ENCODE measurements at places on chromosomes 6 and 20.

DNA sequence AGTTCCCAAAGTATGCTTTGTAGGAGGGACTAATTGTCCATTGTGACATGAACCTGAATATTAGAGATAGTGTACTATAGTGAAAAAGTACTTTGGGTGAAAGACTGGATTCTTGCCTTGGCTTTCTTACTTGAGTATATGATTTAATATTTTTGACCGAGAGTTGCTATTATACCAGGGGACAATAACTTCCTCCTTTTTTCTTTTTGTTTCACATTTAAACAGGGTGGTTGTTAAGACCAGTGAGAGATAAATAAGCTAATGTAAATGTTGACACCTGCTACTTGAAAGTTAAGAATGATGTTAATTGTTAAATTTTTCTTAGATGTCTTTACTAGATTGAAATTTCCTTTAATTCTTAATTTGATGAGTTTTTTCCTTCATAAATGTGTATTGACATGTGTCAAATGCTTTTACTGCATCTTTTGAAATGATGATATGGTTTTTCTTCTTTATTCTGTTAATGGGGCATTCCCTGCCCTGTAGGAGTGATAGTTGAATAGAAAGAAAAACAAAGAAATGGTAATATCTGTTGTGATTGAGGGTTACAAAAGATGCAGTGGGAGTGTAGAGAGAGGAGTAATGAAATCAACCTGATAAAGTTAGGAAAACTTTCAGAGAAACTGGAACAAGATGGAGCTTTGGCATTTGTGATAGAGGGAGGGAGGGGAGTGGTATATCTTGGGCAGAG lies 48.4 kb downstream of the ZFAND3 start:
- no peak for DNase-seq

GRCh38 chr20:54665812-54666211 lies 190.4 kb downstream of the DOK5 start:
- no peak for DNase-seq

- DNase-seq = no peak
These were observed 241.8 kb upstream of the BMP2 start for GRCh38 chr20:6525447-6526303.

- DNase-seq = no peak
These were observed 129.1 kb downstream of the IMPG1 start for GRCh38 chr6:75943381-75943780.

GRCh38 chr6:45967363-45967762 lies 48.3 kb downstream of the CLIC5 start:
- DNase-seq = no peak

DNA sequence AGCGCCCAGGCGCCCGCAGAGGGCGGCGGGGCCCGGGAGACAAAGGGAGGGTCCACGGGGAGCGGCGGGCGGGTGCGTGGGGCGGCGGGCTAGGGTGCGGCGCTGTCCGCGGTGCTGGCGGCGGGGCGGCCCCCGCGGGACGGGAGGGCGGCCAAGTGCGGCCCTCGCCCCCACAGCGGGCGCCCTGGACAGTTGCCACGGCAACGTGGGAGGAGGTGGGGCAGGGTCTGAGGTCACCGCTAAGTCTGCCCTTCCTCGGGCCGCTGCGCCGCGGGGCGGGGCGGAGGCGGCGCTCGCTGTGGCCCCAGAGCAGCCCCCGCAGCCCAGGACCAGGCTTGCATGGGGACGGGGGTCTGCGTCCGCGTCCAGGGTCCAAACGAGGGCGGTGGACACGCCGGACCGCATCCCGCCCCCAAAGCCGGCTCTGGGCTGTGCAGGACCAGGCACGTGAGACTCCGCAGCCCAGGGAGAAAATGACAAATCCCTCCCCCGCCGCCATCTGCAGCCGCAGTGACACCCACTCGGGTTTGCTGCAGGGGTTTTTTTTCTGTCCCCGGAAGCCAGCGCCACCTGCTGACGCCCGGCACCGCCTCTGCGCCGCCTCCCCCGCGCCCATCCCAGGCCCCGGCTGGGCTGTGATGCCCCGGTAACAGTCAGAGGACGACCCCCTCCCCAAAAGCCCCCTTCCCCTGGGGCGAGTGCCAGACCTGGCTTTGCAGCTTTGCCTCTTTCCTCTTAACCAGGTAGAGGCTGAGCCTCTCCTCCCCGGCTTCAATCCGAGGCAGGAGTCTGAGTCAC lies 36.8 kb downstream of the YTHDF1 start:
- no peak for DNase-seq

- no peak for DNase-seq
These were observed 294.4 kb upstream of the PLN start for GRCh38 chr6:118253741-118254140.

- no peak for DNase-seq
These were observed 628.0 kb upstream of the NRSN1 start for GRCh38 chr6:23498013-23498412.

GRCh38 chr20:2032168-2032567 lies 38.3 kb upstream of the PDYN start:
- DNase-seq = no peak

DNA sequence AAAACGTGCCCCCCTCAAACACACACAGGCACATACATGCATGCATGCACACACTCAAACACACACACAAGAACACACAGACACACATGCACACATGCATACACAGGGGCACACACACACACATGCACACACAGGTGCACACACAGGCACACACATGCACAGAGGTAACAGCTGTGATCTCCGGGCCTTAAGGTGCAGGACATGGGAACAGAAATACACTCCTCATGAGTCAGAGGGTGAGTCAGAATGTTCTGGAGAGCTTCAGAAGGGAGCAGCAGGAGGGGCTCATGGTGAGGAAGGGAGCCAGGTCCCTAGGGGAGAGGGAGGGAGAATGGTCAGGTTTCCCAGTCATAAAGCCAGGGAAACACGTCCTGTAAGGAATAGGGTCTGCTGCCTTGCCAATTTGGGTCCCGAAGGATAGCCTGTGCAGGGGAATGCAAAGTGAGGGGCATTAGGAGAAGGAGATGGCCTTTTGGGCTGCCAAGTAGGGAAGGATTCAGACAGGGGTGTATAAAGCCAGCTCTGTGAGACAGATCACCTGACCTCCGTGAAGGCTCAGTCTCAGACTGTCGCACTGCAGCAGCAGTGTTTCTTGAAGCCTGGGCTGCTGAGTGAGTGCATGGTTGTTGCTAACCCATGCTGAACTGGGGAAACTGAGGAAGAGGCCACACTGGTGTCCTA lies 123.9 kb downstream of the MAFB start:
- no peak for DNase-seq

GRCh38 chr6:7006515-7007191 lies 101.1 kb upstream of the RREB1 start:
- no peak for DNase-seq

DNA sequence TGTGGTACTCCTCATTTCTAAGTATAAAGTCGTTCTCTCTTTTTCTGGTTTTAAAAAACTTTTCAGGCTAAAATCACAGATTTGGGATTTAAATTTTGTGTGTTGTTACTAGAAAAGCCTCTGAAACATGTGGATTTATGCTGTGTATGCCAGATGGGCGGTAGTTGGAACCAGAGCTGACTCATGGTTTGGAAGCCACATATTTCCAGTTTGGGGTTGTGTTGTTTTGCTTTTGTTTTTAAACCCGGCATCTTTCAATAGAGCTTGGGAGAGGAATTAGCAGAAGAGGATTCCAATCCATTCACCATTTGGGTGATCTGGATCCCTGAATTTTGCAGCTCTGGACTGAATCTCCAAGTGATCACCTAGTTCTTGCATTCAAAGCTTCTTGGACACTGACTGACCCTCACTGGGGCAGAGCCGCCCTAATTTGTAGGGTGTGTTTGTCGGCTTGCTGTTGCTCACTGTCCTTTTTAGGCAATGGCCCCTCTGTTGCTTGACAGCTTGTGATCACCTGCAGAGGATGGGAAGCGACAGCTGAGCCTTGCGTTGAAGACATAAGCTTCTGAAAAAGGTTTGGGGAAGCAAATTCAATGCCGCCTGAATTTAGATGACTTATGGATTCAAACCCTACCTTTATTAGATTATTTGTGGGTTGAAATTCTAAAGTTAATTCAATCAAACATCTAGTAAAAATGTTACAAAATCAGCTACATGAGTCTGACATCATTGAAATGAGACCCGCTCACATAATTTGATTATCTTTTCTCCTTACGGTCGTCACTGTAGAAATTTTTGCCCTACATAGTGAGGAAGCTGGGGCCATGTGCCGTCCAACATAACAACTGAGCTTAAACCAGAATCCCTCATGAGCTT lies 79.9 kb upstream of the CD83 start:
- DNase-seq = no peak

DNA sequence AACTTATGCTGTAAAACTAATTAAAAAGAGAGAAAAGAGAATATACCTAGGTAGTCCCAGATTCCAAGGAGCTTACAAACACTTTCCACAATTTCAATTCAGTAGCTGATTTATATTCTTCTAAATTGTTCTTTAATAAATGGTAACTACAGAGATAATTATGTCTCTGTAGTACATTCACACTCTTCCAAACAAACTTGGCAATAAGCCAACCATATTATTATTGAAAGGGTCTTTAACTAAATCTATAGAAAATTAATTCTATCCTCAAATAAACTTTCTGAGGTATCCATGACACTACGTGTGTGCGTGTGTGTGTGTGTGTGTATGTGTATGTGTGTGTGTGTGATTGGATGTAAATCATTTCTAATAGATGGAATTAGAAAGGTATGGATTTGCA lies 217.4 kb upstream of the EYS start:
- no peak for DNase-seq

DNA sequence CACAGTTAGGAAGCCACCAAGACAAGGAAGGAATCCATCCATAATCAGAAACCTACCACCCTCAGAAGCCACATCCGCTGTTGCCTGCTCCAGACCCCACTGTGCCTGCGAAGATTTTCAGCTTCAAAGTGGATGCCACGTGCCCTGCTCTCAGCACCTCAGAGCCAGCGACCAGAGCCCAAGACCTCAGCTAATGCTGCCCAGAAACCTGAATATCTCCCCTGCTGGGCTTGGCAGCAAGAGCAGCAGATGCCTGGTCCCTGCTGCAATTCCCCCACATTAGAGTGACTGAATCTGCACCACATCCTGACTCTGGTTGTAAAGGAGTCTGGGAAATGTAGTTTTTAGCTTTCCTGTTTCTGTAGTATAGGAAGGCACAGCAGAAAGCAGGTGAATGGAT lies 10.7 kb upstream of the ULBP3 start:
- no peak for DNase-seq

DNA sequence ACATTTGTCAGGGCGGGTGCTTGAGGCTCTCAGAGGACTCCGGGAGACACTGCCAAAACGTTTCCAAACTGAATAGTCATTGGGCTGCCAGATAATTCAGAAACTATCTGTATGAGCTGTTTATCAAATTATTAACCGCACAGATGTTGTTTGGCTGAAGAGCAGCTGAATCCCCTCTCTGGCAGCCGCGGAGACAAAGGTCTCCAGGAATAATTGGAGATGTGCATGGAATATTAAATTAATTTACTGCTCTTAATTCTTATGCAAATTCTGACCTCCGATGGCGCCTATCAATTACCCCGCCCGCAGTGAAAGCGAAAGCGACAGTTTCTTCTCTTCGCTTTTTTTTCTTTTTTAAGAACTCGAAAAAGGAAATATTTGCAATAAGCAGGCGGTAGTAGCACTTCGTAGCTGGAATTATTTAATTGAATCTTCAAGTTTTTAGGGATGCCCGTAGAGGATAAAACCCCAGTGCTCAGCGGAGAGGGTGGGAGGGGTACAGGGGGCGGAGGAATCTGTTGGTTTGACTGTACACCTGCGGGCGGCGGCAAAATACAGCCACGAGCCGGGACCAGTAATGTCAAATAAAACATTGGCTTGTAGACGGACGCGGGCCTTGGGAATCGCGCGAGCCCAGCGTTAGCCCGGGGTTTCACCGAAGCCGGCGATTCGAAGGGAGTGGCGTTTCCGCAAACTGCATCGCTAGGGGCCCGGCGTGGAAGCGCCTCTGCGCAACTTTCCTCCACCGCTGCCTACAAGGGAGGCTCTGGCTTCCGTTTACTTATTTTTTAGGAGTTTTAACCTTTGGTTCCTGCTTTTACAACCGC lies 6.2 kb downstream of the LINC00237 start:
- no peak for DNase-seq

DNA sequence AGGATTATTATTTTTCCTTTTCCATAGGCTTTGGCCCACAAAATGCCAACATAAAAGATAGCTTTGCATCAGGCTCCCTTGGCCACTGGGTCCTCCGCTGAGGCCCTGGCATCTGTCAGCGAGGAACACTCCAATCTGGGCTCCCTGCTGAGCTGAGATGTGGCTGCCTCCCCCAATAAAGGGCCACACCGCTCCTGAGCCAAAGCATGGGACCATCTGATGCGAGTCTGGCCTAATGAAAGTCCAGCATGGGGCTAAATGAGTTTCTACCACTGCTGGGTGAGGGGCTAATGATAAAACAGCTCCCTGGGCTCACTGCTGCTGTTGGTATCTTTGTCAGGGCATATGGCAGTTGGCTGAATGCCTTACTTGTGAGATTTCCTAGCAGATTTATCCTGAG lies 817.5 kb upstream of the SLC35B3 start:
- no peak for DNase-seq

- DNase-seq = no peak
These were observed 47.0 kb downstream of the CARMIL1 start for GRCh38 chr6:25326126-25326525.

- DNase-seq = no peak
These were observed 88.6 kb downstream of the PPP1R14C start for GRCh38 chr6:150231525-150231850.

DNA sequence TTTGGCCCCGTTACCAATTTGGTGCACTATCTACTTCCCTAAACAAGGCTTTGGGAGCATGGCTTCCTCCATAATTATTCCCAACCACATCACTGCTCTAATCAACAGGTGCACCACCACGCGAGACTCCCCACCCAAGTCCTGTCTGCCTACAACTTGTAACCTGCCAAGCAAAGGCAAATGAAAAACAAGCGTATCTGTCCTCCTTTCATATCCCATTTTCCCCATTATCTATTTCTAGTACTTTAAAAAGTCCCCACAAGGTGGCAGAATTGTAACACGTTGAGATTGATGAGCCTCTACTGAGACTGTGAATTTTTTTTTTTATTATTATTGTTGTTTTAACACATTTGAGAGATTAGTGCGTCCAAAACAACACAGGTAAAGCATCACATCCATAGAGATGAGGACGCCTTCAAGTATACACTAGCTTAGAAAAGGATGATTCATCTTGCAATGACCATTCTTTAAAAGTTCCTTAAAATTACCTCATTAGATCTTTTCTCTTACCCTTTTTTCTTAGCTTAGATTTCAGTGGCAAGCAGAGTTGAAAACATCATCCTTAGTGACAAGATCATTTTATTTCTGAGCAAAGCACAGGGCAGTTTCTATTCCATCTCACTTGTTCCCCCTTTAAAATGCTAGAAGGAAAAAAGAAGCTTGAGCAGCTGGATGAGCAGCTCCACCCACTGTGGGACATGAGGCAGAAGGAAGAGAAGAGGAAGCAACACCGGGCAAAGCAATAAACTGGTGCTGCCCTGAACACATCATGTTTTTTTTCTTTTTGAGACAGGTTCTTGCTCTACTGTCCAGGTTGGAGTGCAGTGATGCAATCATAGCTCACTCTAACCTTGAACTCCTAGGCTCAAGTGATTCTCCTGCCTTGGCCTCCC lies 210.8 kb downstream of the ARHGAP18 start:
- DNase-seq = no peak

DNA sequence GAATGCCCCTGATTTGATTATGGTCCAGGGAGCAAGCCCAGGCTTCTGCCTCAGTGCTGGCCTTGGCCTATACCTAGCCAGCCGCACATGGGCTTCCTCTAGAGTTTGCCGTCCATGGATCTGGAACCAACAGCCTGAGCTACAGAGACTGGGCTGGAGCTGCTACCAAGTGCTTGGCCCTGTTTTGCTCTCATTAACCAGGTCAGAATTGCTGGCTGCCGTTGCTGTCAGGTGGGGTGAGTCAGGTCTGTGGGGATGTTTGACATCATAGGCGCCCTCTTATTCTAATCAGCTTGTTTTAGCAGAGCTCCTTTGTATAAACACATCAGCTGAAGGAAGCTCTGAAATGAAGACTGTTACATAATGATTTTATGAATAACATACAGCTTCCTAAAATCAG lies 83.1 kb upstream of the PHACTR2 start:
- no peak for DNase-seq
